ENCODE measurements at places on chromosomes 6 and 20.

GRCh38 chr6:136250686-136251008, 536 bp upstream of the MTFR2 start:
- no peak for DNase-seq

DNA sequence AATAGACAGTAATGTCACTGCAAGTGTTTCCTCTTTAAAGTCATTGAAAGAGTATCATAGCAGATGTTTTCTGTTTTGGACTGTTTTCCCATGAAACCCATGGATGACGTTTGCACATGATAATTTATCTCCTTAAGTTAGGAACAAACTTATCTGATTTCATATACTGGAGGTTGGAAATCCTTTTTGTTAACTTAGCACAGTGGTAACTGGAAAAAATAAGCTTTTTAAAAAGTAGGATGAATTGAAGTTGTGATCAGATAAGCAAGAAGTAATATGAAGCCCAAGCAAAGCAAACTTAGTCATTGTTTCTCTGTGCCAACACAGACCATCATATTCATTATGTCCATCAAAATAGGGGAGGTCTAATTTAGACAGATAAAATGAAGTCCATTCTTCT, 61.6 kb downstream of the PLCB4 start:
- no peak for DNase-seq

DNA sequence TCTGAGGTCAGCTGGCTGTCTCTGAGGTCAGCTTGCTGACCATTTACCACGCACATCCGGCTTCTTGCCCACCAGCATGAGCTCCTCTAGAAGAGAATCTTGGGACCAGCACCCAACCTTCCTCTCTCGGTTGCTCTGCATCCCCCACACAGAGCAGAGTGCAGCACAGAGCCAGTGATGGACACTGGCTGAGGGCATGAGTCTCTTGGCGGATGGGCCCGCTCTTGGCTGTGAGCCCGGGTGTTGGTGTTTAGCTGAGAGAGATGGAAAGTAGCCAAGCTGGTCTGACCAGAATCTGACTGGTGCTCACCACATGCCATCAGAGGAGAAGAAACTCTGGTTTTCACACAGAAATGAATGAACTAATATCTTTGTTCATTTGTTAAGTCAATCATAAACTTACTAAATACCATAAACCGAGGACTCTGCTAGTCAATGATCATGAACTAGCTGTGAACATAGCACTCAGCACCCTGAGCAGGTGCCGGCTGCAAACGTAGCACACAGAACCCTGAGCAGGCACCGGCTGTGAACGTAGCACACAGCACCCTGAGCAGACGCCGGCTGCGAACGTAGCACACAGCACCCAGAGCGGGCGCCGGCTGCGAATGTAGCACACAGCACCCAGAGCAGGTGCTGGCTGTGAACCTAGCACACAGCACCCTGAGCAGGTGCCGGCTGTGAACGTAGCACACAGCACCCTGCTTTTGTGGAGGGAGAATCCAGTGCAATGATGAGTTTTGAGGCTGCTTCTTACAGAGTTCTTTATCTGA, 10.4 kb upstream of the THBS2 start:
- DNase-seq: no peak

DNA sequence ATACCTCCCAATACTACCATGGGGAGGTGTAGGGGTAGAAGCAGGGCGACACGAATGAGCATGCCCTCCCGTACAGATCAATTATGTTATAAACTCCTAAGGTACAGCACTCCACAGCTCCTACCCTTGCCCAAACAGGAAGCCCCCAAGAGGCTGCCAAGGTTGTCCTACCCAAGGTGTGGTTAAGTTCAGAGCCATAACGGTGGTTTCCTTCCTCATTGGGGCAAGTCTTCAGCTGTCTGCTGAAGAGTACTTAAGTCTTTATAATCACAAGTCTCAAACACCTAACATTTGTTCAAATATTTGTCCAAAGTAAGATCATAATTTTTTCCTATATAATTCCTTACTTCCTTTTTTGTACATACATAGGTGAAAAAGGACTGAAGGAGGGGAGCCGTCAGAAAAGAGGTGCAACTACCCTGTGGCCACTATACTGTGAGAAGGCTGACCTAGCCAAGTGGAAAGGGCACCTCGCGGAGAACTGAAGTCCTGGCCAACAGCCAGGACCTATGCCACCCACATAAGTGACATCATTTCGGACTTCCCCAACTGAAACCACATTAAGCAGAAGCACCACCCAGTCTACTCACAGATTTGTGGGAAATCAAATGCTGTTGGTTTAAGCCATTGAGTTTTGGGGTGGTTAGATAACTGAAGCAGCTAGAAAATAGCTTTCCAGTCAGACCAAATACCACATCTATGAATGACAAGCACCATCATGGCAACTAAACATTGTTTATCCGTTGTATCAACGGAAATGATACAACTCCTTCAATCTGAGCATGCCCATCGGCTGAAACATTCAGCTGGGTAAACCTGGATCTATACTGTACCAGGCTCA, 2.9 kb upstream of the RAB22A start:
- peak; percentile 55 for DNase-seq

- DNase-seq: no peak
Observed at GRCh38 chr6:159117563-159117962, 51.6 kb upstream of the FNDC1 start.

GRCh38 chr6:144796070-144796469, 510.9 kb downstream of the UTRN start:
- no peak for DNase-seq

DNA sequence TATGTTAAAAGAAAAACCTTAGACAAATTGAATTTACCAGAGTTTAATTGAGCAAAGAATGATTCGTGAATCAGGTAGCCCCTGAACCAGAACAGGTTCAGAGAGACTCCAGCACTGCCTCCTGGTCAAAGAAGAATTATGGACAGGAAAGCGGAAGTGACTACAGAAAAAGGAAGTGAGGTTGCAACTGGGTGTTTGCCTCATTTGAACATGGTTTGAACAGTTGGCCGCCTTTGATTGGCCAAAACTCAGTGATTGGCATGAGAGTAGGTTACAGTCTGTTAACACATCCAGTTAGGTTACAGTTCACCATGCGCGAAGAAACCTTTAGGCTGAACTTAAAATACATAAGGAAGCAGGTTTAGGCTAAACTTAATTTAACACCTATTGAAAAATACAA, 248.8 kb downstream of the TFAP2A start:
- no peak for DNase-seq

GRCh38 chr6:8529250-8529649, 93.9 kb upstream of the SLC35B3 start:
- DNase-seq: no peak

- DNase-seq: no peak
Observed at GRCh38 chr20:49523767-49524360, 41.4 kb upstream of the KCNB1 start.

DNA sequence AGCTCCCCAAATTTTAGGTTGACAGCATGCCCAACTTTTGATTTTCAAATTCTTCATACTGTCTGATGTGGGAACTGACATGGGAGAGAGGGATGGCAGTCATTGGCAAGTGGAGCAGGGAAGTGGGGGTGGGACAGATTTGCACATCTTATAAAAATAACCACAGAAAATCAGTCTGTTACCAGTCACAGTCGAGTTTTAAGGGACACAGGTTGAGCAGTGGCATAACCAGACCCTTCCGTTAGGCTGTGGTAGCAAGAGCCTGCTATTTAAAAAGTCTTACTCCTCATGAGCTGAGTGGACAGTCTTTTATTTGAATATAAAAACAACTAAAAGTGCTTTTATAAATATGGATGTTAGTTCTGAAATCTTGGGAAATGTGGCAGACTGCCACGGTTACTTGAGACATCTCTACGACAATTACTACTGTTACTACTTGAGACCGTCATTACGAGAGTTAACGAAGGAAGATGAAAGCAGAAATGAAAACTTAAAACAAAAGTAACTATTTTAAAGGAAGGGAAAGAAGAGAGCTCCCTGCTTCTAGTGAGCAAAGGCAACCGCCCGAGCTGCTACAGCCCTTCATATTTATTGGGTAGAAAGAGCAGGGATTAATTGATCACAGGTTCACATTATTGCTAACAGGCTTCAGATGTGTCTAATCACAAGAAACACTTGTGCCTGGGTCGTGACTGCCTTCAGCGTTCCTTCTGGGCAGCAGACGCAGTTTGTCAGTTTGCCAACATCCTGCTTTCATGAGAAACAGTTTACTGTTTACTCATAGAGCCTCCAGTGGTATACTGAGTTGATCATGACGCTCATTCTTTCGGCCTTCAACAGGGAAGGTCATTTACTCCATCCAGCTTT, 71.3 kb downstream of the EFHC1 start:
- no peak for DNase-seq

DNA sequence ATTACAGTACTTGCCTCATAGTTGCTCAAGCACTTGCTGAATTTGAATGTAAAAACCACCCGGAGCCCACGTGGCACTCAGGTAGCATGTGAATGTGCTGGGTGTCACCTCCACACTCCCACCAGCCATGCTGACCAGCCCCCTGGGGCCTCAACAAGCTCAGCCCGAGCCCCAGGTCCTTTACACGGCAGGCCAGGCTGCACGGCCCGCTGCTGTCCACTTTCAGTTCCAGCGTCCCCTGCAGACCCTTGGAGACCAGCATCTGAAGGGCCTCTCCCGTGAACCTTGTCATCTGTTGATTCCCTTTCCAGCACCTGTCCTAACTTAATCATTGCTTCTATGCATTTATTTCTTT, 33.3 kb upstream of the ZBP1 start:
- DNase-seq: no peak

GRCh38 chr20:36847710-36848040, 28.3 kb upstream of the TLDC2 start:
- DNase-seq: no peak

DNA sequence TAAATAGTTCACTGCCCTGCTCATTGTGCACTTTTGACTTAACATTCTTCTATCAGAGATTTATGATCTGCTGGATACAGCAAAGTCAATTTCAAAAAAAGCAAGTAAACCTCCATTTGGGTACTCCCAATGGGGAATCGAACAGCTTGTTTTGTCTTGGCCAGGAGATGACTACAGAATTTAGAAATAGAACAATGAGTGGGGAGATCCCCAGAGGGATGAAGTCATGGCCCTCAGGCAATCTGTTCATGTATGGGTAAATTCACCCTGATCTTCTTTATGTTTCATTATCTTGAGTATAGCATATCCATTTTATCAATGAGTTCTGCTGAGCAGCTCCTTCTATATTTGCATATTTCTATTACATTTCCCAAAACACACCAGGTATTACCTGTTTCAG, 1681.9 kb downstream of the HACE1 start:
- no peak for DNase-seq

DNA sequence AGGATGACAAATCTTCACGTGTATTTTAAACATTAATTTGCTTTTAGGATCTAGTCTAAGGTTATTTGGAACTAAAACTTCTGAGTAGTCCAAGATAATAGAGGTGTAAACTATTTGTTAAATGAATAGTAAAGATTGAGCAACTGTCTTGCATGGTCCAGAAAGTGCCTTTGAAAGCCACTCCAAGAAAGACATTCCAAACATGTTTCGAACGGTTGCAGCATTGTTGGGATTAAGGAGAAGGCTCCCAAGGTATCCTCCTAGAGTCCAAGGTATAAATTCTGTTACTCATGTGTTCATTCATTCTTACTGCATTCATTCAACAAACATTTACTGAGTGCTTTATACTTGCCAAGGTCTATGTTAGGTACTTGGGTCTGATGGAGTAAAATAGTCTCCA, 28.8 kb upstream of the MYLK2 start:
- no peak for DNase-seq

GRCh38 chr6:36130667-36131510, 576 bp downstream of the MAPK13 start:
- DNase-seq: peak; percentile 27

- no peak for DNase-seq
Observed at GRCh38 chr6:163226181-163226835, 188.2 kb upstream of the QKI start.

- no peak for DNase-seq
Observed at GRCh38 chr20:46539113-46539512, 11.3 kb downstream of the OCSTAMP start.

- no peak for DNase-seq
Observed at GRCh38 chr6:34524499-34524898, 31.6 kb downstream of the SPDEF start.

DNA sequence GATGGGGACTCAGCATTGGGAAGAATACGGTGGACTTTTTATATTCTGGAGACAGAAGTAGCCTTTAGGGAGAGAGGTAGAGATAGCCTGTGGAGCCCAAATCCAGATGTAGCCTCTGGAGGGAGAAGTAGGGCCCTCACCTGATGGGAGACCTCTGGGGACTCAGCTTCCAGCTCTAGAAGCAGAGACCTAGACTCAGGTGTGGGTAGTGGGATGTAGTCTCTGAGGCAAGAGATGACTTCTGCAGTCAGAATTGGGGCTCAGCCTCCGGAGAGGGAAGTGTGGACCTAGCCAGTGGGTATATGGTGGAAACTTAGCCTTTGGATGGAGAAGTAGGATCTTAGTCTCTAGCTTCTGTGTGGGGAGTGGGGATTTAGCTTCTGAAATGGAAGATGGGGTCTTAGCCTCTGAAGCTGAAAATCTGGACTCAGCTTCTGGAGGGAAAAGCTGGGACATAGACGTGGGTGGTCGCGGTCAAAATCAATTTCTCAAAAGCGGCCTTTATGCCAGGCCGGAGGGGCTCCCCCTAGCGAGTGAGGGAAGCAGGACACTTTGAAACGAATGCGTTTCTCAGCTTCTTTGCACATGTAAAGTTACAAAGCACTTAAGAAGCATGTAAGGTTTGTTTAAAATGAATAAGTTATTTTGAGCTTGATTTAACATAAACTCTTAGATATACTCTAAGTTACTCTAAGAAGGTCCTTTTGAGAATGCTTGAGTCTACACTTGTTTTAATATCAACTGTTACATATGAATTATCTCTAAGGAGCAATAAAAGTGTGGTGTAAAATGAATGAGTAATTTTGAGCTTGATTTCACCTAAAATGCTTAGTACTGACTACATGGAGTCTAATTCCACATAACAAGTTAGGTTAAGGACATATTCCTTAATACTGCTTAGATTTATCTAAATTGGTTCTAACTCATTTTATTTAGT, 12.9 kb upstream of the ZNF343 start:
- peak; percentile 21 for DNase-seq

GRCh38 chr6:52230685-52231084, 13.6 kb downstream of the IL17F start:
- DNase-seq: no peak

GRCh38 chr6:2179950-2180349, 65.5 kb downstream of the GMDS start:
- DNase-seq: no peak

DNA sequence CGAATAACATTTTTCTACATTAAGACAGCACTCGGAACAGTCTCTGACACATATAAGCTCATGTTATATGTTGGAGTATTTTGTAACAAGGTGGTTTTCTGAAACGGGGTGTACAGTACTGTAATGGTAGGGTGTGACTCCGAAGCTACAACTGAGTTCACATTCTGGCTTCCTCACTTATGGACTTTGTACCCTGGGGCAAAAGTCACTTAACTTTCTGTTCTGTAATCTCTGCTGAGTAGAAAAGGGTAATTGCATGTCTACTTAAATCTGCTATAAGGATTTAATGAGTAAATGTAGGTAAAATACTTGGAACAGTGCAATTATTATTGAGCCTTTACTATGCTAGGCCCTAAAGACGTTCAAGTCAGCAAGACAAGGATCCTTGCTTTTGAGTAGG, 4.7 kb upstream of the LTV1 start:
- DNase-seq: no peak

Measured in central memory CD8-positive, alpha-beta T cell (primary cell).